Nucleus accumbens (tissue), 56 donors: ENCODE measurements at places on chromosomes 6 and 20.

DNA sequence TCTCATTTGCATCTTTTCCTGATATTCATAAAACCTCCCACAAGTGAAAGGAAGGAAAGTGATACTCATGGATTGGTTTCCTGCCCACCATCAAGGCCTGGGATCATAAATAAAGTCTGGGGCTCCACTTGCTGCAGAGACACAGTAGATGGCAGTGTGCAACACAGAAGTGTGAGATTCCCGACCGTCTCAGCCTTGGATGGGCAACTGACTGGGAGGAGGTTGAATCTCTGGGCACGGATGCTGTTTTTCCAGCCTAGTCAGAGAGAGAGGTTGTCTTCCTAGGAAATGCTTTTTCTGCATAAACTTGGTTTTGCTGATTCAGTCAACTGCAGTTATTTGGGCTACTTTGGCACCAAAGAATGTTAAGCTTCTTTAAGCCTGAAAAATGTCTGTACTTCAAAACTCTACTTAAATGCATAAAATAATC lies 9.9 kb upstream of the RFPL4B start:
- DNase-seq = peak; percentile 79

- DNase-seq = no peak
Measured at GRCh38 chr6:139324301-139324555, 32.4 kb upstream of the TXLNB start.

DNA sequence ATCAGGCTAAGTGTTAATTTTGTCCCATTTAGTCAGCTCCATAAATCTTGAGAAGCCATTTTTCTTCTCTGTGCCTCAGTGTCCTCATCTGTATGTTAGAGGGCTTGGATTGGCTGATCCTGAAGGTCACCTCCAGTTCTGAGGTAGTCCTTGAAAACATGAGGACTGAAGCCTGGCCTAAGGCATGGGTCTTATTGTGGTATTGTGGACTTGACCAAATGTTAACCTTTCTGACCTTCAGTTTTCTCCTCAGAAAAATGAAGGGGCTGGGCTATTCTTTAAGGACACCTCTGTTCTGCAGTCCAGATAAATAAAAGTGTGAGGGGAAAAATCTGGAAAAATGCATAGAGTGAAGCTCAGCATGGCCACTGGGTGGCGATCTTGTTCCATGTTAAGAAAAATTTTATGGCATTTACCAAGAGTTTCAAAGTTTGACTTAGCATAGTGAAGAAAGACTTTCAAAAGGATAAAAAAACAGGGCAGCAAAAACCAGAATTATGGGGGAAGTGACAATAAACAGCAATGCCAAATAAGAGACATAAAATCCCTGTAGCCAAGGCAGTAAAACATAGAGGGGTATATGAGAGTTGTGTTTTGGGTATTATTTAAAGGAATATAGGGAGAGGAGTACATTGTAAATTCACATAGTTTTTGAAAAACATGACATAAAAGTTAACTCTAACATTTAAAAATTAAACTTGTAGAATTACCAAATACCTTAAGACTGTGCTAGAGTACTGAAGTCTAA lies 13.2 kb upstream of the TFB1M start:
- peak; percentile 17 for DNase-seq

GRCh38 chr6:142373268-142374090 lies 71.7 kb downstream of the ADGRG6 start:
- DNase-seq = no peak

DNA sequence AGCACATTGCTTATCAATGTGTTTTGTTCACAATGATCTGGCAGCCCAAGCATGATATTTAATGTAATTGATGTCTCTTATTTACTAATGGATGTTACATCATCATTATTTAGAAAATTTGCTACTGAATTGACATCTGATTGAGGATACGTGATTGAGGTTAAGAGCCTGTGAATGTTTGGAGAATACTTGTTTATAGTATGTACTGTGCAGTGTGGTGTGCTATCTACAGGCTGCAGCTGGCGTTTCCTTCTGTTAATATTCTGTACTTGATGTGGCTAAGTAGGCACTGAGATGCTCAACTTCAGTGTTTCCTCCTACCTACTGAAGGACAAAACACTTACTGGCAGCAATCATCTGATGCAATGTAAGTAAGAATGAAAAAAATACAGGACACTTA lies 709.6 kb upstream of the FLRT3 start:
- no peak for DNase-seq

GRCh38 chr6:31157513-31158139 lies at the start of gene CCHCR1:
Gene CCHCR1, minus strand, starts transcription at chr6:31157802. Its CDS starts 202 bp downstream, at chr6:31157600.
- no peak for DNase-seq

GRCh38 chr20:15236812-15237211 lies 899.4 kb upstream of the FLRT3 start:
- no peak for DNase-seq

DNA sequence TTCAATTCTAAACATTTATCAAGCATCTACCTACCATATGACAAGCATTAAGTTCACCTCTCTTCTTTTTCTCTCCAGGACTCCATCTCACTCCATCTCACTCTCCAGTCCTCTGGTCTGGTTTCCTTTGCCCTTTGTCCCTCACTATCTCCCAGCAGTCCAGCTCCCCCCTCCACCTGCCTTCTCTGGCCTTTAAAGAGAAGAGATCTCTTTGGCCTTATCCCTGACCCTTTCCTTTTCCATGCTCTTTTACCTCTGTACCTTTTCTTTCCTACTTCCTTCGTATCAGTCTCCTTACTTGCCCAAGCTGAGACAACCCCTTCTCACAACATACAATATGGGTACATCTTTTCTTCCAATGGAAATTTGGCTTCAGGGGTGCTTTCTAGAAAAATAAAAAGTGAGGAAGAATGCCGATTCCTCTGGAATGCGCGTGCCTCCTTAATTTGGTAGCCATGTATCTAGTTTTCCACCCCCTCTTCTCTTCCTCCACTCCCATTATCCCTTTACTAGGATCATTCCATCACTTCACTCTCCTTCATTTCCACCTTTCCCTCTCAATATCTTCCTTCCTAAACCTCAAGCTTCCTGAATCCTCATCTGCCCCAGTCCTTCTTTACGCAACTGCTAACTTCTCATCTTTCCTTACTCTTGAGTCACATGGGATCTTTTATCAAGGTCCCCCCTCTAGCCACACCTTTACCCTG lies 745 bp upstream of the AGPAT1 start:
- DNase-seq = no peak

- DNase-seq = no peak
Measured at GRCh38 chr6:40077315-40077714, 143.1 kb upstream of the MOCS1 start.

DNA sequence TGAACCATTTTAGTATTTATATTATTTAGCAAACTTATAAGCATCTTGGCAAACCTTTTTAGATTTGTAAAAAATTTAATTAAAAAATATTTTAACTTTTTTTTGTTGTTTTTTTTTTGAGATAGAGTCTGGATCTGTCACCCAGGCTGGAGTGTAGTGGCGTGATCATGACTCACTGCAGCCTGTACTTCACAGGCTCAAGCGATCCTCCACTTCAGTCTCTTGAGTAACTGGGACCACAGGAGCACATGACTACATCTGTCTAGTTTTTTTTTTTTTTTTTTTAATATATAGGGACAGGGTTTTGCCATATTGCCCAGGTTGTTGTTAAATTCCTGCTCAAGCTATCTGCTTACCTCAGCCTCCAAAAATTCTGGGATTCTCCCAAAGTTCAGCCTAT lies 161.1 kb downstream of the EYS start:
- no peak for DNase-seq

- DNase-seq = no peak
Measured at GRCh38 chr6:156801712-156802111, 24.5 kb downstream of the ARID1B start.

DNA sequence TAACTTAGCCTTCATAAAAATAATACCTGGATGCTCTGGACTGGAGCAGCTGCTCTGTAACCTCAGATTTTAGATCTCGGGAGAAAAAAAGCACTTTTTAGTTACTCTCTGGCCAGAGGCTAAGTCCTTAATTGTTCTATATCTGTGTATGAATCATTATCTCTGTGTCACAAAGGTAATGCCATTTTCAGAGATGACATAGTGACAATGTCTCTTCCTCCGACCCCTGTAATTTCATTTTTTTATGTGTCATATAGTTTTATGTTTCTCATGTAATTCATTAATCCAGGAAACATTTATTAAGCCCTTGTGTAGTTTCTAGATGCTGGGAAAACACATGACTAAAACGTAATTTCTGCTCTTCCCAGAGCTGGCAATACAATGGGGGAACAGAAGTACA lies 55.6 kb downstream of the SENP6 start:
- no peak for DNase-seq

DNA sequence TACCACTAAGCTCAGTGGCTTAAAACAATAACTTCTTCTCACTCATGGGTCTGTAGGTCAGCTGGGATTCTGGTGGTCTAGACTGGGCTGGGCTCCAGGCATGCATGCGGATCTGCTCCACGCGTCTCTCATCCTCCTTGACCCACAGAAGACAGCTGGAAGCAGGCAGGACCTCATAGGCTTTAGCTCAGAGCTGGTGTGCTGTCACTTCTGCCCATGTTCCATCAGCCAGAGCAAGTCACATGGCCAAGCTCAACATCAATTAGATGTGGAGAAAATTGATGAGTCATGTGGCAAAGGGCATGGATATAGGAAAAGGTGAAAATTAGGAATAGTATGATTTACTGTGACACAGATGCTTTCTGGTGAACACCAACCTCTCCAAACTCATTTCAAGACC lies 57.4 kb upstream of the PSMF1 start:
- no peak for DNase-seq

- DNase-seq = no peak
Measured at GRCh38 chr6:3205913-3206312, 21.5 kb downstream of the TUBB2B start.

- no peak for DNase-seq
Measured at GRCh38 chr6:6003621-6004366, 2.9 kb downstream of the NRN1 start.

DNA sequence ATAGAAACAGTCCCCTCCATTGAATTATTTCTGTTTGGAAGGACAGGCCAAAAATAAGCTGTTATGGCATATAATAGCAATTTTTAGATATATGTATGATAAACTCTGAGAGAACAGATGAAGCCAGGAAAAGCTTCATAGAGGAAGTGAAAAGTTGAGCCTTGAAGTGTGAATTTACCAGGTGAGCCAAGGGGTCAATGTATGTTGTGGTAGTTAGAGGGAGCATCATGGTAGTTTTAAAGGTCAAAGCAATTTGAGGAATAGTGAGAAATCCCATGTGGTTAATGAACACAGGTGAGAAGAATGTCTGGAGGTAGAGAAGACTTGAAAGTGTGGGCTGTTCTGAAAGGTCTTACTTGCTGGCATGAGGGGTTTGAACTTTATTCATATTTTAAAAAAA lies 47.0 kb downstream of the COL19A1 start:
- DNase-seq = no peak

GRCh38 chr6:154509421-154510143 lies 903 bp downstream of the CNKSR3 start:
- peak; percentile 52 for DNase-seq

- DNase-seq = no peak
Measured at GRCh38 chr6:26358511-26358981, 6.5 kb upstream of the BTN3A2 start.

DNA sequence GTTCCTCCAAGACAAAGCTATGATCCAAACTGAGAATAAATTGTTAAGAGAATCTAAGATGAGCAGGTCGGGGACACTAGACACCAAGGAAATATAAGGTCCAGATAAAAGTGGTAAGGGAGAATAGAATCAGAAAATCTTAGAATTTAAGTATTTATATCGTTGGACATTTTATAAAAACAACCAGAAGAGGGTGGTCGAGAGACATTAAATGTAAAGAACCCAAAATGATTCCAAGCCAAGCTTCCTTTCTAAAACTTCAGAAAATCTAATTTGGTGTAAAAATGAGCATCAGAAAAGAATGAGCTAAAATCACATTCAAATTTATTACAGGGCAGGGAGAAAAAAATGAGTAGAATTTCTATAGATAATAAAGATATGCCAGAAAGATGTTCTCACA lies 97.8 kb upstream of the OGFRL1 start:
- no peak for DNase-seq

DNA sequence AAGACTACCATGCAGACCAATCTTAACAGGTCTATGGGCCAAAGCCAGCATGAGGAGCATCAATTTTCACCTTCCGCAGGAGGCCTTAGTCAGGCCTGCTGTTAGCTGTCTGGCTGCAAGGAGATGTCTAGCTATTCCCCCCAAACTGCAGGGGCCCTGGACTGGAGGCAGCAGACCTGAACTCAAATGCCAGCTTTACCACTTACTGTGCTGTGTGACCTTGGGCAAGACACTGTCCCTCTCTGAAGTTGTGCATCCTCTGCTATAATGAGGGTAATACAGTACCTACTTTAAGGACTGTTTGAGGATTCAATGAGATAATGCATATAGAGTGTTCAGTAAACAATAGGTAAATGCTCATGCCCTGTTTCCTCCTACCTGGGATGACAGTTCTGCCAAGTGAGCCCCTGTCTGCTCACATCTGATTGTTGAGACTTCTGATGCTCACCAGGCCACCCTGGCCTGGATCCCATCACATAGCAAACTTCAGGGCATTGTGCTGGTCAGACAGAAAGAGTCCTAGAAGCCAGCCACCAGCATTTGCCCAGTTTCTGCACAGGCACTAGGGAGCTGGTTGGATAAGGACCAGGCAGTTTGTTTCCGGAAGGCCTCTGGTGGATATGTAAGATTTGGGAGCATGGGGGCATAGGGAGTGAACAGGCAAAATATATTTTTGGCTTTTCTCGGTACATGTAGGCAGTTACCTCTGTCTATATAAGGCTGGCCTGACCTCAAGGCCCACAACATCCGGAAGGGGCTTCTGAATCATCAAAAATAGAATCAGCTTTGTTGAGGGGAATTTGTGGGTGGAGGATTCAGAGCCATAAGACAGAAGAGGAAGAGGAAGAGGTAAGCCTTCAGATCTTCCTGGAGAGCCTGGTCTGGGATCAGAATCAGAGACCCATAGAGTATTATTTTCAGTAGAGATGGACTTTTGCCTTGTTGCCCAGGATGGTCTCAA lies 2.3 kb upstream of the OCSTAMP start:
- no peak for DNase-seq

DNA sequence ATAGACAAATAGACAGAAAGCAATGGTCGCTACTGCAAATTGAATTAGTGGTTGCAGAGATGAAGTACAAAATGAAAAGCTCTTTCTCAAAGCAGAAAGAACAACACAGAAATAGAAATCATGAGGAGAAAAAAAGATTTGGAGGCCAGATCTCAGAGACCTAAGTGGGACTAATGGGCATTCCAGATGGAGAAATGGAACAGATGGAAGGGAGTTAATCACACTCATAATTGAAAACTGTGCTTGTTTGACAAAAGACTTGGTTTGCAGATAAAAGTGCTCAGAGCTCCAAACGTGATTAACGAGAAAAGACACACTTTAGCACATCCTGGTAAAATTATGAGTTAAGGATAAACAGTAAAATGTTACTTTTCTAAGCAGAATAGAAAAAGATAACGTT lies 58.1 kb upstream of the SNRPB2 start:
- DNase-seq = no peak

DNA sequence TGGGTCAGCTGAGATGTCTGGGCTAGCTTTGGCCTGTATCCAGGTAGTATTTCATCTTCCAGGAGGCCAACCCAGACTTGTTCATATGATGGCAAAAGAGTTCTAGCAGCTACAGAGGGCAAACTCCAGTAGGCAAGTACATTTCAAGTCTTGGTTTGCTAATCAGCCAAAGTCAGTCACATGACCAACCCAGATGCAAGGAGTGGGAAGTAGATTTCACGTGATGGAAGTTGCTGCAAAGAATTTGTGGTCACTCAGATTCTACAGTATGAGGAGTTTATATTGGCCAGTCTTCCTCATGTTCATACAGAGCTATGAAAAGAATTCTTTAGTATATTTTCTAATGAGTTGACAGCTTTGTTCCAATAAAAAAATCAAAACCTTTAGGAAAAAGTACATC lies 101.8 kb downstream of the PHACTR1 start:
- no peak for DNase-seq

GRCh38 chr20:37299718-37300528 lies 10.5 kb downstream of the MANBAL start:
- DNase-seq = peak; percentile 55
